Camera-type eye (tissue), 1 donor: ENCODE measurements at places on chromosomes 5 and 9. TPM values are rescaled to one million over a fixed set of nuclear protein-coding genes. Genes with fewer than 3 reads are reported as not detected.

The GFPT2 gene
- total RNA-seq = 17.5 TPM

The OR1L4 gene
- total RNA-seq = not detected

The NFIB gene
- 115 TPM for total RNA-seq

The PCDHB2 gene
- total RNA-seq = 8.3 TPM
